CD8-positive, alpha-beta T cell (primary cell): ENCODE measurements at places on chromosomes 7 and 10.

GRCh38 chr10:131490991-131491594 lies 179.6 kb upstream of the TCERG1L start:
- no peak for DNase-seq

- peak; percentile 8 for DNase-seq
These were observed 453.1 kb downstream of the SORCS1 start for GRCh38 chr10:106711313-106711906.

DNA sequence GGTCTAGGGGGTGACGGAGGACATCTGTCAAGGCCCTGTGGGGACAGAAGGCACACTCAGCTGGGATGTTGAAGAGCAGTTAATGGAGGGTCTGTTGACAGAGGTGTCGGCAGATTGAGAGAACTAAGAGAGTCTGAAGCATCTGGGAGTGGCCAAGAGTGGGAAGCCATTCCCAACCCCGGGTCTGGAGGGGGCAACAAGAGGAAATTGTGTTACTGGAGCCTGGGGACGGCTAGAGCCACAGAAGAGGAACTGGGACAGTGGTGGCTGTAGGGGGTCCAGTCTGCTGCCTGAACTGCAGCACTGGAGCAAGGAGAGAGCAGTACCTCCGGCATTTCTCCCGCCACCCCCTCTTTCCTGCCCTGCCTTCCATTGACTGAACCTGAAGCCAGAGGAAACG lies 136.6 kb downstream of the CHN2 start:
- DNase-seq: no peak

DNA sequence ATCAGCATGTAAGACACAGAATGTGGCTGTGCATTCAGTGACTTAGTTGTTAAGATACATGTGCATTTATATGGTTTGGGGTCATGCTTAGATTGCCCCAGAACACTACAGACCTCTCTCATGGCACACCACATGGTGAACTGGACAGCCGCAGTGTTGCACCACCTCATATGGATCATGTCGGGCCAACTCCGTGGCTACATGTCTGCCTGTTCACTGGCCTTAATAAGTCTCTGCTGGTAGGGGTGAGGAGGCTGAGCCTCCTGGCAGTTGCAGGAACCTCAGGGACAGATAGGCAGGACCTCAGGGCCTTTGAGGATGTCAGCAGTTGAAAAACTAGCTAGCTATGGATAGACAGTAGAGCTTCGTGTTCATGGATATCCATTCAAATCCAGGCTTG lies 751.0 kb downstream of the GRID1 start:
- no peak for DNase-seq

DNA sequence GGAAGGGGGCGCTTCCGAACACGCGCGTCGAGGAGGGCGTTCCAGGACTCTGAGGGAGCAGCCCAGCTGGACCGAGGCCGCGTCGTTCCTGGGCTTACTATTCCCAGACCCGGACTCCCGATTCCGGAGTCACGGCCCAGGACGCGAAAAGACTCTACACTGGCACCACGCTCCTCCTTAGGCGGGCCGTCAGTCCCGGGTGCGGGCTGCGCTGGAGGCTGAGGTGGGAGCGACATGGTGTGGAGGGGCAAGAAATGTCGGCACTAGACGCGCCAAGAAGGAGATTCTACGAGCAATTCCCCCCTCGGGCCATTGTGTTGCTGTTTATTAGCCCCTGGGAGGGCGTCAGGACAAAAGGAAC lies 584 bp upstream of the RUNDC3B start:
- no peak for DNase-seq

- DNase-seq: no peak
These were observed 763.5 kb downstream of the AUTS2 start for GRCh38 chr7:70361821-70362220.

DNA sequence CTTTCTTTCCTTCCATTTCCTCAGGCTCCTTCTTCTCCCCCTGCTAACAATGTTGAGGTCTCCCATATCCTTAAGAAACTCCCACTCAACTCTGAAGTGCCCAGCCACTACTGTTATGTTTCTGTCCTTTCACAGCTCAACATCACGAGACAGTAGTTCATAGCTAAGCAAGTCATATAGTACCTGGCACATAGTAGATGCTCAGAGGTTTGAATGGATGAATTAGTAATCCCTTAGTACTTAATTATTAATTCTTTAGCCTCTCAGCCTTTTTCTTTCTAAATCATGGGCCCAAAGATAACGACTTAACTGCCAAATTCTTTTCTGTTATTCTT lies 22.6 kb downstream of the CSGALNACT2 start:
- no peak for DNase-seq

GRCh38 chr7:150734254-150734653 lies 3.0 kb upstream of the GIMAP5 start:
- DNase-seq: no peak

GRCh38 chr10:91391920-91392319 lies 18.2 kb upstream of the HECTD2 start:
- no peak for DNase-seq
